NB4 (cell line): ENCODE measurements at places on chromosomes 2 and 18.

DNA sequence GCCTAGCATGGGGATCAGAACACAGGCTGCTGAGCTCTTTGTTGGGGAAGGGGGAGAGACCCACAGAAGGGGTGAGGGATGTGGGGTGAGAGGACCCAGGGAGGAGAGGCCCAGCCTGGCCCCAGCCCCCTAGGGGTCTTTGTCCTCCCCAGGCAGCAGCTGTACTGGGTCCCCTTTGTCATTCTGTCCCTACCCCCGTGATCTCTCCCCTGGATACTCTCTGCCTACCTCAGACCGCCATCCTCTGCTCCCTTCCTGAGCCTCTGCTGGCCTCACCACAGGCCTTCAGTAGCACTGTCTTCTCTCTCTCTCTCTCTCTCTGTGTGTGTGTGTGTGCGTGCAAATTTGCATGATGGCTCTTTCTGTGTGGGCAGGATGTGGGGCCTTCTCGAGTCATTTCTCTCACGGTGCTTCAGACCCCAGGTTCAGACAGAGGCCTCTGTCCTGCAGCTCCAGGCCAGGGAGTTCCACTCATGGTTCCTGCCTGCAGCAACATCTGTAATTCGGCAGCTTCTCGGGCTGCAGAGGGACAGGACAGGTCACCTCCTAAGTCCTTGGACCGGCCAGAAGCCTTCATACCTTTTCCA, 1.4 kb downstream of the PSD4 start:
- peak; percentile 74 for DNase-seq

DNA sequence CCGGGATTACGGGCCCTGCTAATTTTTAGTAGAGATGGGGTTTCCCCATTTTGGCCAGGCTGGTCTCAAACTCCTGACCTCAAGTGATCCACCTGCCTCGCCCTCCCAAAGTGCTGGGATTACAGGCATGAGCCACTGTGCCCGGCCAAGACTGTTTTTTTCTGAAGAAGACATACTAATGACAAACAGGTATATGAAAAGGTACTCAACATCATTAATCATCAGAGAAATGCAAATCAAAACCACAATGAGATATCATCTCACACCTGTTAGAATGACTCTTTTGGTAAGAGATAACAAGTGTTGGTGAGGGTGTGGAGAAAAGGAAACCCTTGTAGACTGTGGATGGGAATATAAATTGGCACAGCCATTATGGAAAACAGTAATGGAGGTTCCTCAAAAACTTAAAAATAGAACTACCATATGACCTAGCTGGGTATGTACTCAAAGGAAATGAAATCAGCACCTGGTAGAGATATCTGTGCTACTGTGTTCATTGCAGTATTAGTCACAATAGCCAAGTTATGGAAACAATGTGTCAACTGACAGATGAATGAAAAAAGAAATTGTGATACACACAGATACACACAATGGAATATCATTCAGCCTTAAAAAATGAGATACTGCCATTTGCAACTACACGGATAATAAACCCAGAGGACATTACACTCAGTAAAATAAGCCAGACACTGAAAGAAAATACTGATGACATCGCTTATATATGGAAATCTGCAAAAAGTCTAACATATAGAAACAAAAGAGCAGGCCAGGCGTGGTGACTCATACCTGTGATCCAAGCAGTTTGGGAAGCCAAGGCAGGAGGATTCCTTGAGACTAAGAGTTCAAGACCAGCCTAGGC, 20.8 kb downstream of the SOS1 start:
- DNase-seq: no peak

DNA sequence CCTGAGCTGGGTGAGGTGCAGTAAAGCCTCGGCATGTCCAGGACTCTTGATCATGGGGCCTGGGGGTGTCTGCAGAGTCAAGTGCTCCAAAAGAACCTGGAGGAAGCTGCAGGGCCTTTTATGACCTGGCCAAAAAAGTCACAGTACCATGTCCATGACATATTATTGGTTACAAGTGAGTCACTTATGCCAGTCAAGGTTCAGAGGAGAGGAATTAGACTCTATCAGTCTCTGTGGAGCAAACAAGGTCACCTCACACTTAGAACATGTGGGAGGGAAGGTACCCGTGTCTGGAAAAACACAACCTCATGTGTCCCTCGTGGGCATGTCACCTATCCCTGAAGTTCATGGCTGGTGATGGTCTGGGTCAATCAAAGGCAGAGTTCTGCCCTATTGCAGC, 465.7 kb downstream of the FBXO15 start:
- DNase-seq: no peak

- DNase-seq: peak; percentile 33
Observed at GRCh38 chr2:55590810-55591440, 26.5 kb downstream of the PPP4R3B start.

DNA sequence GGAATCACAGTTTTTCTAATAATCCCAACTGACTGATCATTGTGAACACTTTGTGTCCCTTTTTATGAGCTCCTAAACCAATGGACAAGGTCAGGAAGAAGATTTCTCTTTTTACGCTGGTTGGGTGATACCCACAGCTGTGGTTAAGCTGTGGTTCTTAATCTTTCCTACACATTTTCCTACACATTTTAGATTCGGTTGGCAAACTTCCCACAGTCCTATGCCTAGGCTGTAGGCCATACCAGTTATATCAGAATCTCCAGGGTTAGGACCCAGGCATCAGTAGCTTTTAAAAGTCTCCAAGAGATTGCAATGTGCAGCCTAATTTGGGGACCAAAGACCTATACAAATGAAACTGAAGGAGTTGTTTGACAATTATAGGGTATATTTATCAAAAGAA, 203.0 kb downstream of the SP3 start:
- DNase-seq: no peak

DNA sequence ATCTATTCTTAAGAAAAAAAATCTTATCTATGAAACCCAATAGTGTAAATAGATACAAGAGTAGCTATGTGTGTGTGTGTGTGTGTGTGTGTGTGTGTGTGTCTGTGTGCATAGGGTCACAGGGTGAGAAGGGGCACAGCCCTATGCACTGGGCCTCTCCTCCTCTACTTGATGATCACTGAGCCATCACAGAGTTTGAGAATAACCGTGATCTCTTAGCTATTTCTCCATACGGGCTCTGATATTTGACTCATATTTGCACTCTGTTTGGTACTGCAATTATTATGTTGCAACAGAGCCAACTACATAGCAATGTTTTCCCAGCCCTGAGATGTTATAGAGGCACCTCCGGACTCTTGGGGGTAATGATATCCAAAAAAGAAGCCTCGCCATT, 28.8 kb upstream of the SLC40A1 start:
- DNase-seq: no peak

DNA sequence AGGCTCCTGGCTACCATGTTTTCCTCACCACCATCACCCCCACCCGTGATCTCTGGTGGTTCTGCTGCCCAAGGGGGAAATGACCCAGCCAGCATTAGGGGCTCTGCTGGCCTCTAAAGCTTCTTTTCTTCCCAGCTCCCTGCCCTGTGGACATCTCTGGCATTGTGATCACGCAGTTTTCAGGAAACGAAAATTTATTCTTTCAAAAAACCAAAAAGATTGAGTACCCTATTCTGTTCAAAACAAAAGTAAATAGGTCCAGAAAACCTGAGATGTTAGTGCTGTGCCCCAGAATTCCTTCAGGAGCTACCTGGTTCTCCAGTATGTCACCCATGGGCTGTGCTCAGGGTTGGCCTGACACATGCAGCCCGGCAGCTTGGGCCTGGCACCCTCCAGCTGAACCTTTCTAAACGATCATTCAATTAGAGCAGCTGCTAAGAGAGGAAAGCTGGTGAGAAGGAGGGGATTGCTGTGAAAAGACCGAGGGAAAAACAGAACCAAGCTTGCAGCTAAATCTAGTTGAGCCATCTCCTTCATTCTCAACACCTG, 157.5 kb downstream of the MGAT5 start:
- DNase-seq: no peak

GRCh38 chr2:383178-383577, 95.3 kb upstream of the ALKAL2 start:
- no peak for DNase-seq

GRCh38 chr18:3903337-3903736, 453.4 kb downstream of the TGIF1 start:
- no peak for DNase-seq

- DNase-seq: no peak
Observed at GRCh38 chr2:211860224-211860623, 678.4 kb downstream of the ERBB4 start.

- DNase-seq: peak; percentile 86
Observed at GRCh38 chr2:38178556-38179419, 102.8 kb upstream of the CYP1B1 start.

GRCh38 chr18:26133652-26134051, at the start of gene PSMA8:
PSMA8 (plus strand) TSS chr18:26133869; CDS start chr18:26133966, 97 bp downstream.
- DNase-seq: no peak

DNA sequence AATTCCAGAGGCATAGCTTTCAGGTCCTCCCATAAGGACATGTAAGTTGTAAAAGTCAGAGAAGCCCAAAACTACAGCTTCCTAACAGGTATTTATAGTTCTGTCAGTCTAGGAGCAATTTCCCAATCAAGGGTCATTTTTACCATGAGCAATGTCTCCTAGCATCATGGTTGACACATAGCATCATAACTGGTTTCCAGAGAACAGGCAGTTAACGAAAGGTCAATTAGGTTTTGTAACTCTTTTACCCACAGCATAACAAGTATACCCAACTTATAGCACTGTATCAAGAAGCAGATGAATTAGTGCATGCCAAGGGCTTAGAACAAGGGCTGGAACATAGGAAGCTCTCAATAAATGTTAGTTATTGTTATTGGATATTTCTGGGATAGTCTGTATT, 110.1 kb downstream of the MREG start:
- DNase-seq: peak; percentile 12

- DNase-seq: no peak
Observed at GRCh38 chr2:137748533-137748932, 215.7 kb upstream of the HNMT start.

- DNase-seq: no peak
Observed at GRCh38 chr2:44772131-44772530, 169.4 kb upstream of the SIX3 start.
